Astrocyte of the spinal cord (primary cell): ENCODE measurements at places on chromosomes 4 and X.

DNA sequence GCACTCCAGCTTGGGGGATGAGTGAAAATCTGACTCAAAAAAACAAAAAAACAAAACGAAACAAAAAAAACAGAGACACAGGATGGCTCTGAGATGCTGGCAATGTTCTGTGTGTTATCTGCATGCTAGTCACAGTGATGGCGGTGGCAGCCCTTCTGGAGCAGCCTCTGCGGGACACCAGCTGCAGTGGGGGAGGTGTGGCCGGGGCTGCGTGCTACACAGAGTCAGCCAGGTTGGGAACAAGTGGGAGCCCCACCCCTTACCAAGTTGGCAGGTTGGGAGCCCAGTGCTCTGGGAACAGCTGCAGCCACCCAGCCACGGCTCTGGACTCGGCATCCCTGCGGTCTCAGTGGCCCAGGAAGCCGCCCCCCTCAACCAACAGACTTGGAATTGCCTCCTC, 206.5 kb upstream of the ZFP42 start:
- DNase-seq: no peak

- no peak for DNase-seq
Observed at GRCh38 chr4:151993521-151993920, 232.7 kb upstream of the GATB start.

GRCh38 chr4:140901736-140902336, 145.7 kb upstream of the TBC1D9 start:
- DNase-seq: no peak

DNA sequence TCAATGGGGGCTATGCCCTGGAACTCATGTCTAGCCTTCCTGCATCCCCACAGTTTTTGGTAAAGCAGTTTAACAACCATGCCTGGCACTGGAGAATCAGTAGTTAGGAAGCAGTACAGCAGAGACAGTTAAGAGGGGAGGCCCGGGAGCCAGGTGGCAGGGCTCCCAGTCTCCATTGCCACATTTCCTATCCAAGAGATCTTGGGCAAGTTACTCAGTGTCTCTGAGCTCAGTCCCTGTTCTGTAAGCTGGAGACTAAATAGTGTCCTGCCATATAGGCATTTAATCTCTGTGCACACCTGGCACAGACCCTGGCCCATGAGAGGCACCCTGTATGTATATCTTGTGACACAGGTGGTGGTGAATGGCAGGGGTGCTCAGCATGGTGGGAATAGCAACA, 156.1 kb upstream of the EOLA2 start:
- DNase-seq: no peak

GRCh38 chrX:48617542-48618340, 20.4 kb downstream of the WDR13 start:
- DNase-seq: peak; percentile 45

- DNase-seq: peak; percentile 75
Observed at GRCh38 chr4:6720202-6720699, 4.3 kb downstream of the BLOC1S4 start.

DNA sequence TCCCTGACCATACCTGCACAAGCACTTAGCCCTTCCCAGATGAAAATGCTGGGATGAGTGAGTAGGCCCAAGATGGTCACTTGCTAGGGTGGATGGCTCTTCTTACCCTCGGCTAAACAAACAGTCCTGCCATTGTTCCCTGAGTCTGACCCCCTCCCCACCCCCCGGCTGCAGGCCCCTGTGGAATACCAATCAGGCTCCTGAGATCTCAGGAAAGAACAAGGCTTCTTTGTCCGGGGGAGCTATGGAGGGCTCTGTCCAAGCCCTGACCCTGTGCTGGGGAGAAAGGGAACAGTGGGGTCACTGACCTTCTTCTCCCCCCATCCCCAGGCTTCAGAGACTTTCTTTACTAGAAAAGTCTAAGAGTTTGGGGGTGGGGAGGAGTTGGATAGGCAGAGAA, 6.0 kb downstream of the PLP1 start:
- DNase-seq: no peak

GRCh38 chrX:107451731-107452130, 2.3 kb downstream of the FRMPD3 start:
- no peak for DNase-seq

GRCh38 chr4:53854991-53855568, 209.3 kb downstream of the CHIC2 start:
- DNase-seq: peak; percentile 40

DNA sequence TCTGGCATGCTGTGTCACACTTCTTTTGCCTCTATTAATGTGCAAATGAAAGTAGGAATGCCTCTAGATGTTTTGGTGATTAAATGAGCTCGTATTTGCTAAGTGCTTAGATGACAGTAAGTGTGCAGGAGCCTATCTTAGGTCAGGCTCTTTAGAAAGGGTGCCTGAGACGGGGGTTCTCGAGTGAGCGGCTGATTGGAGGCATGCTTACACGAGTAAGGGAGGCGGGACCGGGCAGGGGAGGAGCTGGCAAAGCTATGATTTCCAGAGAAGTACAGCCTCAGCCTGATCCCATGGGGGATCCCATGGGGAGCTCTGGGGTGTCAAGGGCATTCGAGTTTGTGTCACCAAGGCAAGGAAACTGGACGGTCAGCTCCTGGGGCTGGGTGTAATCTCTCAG, 44.8 kb downstream of the CLDN34 start:
- DNase-seq: no peak

DNA sequence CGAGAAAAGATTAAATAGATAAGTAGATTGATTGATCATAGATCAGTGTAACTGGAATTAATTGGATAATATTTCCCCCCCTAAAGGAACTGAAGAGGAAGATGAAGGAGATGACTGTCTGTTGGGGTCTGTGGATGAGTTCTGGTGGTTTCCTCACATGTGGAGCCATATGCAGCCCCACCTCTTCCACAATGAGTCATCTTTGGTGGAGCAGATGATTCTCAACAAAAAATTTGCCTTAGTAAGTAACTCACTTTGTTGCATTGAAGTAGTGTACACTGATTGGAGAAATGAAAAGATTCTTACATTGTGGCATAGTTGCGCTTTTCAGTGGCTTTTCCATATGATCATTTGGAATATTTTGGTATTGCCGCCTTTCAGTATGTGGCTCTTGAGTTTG, 80.4 kb downstream of the NDST3 start:
- DNase-seq: peak; percentile 17

- DNase-seq: peak; percentile 32
Observed at GRCh38 chr4:15161439-15161838, 159.2 kb downstream of the CPEB2 start.

DNA sequence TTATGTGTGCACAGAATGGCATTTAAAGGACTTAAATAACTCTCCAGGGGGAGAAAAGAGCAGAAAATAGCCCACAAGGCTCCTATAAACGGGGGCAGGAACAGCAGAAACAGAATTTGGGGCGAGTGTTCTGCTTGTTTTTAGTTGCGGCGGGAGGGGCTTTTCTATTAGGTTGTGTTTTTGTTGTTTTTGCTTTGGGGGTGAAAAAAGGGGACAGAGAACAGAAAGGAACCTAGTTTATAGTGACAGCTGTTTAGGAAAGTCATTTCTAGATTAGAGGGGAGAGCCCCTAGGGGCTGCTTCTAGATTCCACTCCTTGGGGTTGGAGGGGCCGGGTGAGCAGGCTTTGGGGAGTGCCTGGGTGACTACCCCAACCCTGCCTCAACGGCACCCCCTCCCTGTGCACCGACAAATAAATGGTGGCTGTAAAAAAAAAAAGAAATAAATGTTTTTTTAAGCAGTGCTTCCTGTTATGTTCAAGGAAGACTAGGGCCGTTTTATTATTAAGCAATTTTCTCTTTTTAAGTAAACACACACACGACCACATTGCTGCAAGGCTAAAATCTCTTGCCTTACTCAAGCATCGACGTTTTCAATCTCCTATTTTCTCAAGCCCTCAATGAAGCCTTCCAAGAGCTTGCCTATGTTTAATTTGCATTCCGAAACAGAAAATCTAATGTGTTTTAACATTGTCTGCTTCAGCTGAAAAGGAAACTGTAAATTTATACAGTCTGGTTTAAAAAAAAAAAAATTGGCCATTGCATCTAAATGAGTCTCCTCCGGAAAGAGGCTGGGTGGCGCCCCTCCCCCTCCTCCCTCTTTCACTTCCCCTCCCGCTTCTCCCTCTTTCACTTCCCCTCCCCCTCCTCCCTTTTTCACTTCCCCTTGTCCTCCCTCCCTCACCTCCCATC, 123.3 kb upstream of the TBL1X start:
- peak; percentile 55 for DNase-seq

GRCh38 chr4:109407027-109407737, 26.4 kb upstream of the SEC24B start:
- no peak for DNase-seq

DNA sequence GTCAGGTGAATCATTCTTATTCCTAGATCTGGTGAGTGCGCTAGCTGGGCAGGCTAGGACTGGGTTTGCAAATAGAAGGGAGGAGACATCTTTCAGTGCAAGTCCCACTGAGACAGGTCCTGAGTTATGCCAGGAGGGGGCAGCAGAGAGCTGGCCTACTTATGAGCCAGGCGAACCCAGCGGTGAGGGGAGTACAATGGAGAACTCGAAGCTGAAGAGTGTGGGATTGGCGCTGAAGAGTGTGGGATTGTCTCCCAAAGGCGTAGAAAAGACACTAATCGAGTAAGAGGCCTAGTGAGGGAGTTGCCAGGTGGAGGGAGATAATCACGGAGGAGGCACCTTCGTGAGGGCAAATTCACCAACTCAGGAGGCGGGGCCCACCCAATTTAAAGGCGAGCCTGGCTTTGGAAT, 91.7 kb upstream of the CXorf66 start:
- peak; percentile 74 for DNase-seq

DNA sequence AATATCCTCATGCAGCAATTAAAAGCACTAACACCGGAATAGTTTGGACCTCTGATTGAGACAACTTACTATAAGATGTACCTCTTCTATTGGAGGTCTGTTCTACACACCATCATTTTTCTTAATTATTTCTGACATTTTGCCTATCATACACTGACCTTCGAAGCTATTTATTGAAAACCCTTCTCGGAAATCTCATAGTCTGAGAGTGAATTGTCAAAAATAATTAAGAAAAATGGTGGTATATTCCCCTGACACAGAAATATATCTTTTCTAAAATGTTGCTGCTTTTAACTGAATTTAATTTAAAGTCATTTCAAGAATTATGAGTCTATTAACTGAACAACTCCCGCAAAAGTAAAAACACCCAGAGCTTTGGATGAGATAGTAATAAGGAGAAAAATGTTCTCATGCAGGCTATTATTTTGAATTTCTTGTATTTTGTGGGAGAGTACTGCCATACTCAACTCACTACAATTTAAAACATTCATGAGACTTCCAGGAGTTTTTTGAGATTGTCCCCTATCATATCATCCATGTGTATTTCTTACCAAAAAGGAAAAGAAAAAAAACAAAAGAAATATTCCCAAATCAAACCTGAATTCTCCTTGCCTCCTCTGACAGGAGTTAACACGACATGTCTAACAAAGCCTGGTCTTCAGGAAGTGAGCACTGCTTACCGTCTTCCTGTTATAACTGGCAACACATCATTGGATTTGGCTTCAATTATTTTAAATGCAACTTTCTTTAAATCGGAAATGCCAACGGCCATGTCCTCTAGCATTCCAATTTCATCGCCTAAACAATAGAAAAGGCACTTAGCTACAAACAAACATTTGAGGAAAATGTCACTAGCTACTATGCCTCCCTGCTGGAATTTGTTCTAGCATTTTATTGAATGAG, 485.3 kb downstream of the IL15 start:
- no peak for DNase-seq

GRCh38 chr4:110520886-110521285, 44.9 kb downstream of the ENPEP start:
- DNase-seq: no peak

GRCh38 chrX:130874751-130875150, 28.3 kb downstream of the ENOX2 start:
- peak; percentile 26 for DNase-seq

GRCh38 chr4:88792821-88793220, 95.2 kb upstream of the NAP1L5 start:
- DNase-seq: peak; percentile 48

DNA sequence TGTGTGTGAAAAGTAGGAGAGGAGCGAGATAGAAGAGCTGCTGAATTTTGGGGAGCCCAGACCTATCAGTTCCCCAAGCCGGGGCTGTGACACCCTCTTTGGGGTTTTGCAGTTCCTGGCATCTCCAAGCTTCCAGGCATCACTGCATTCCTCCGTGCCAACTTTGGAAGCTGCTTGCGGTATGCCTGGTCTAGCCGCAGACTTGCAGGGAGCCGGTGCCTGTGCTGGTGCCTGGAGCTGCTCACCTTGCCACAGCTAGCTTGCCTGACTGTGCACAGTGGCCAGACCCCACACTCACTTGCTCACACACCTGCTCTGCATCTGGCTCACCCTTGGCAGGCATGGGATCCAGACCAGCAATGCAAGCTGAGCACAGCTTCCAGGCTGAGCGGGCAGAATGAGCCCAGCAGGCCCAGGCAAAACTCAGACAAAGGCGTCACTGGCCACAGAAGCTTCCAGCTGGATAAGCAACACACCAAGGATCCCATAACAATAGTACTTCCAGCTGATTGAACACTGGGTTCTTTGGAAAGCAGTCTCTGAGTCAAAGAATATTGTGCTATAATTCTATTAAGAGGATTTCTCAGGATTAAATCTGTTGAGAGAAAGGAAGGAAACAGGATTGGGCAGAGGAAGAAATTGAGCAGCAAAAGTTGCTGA, 390.9 kb downstream of the TEX13C start:
- DNase-seq: no peak

- DNase-seq: peak; percentile 58
Observed at GRCh38 chrX:356385-357034, 30.2 kb downstream of the PPP2R3B start.

DNA sequence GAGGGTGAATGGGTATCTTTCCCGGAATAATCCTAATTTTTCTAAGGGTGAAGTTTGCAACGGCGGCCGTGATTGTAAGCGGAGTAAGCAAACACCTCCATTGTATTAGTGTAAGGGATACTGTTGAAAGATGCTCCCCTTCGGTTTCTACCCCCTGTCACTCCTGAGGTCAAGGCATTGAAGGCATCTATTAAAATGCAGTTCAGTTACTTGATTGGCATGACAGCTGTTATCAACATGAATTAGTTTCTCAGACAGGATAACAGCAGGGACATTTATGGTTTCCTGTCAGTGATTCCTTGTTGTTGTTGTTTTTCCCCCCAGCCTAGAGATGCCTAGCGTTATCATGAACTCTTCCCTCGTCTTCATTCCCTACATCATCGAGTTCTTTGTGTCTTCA, 552 bp downstream of the SLC25A14 start:
- DNase-seq: no peak

DNA sequence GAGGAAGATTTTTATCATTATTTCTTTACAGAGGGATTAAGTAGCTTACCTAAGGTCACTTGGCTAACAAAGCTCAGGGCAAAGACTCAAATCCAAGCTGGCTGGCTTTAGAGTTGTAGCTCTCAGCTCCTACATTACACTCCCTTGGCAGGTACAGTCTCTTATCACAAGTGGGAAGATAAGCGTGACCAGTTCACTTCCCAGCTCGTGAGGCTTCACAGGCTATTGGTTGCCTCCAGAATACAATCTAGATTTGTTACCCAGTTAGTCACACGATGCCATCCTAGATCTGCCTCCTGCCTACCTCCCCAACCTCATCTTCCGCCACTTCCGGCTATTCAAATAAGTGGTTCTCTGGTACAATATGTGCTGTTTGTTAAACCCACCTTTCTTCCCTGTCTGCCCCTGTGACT, 3.7 kb downstream of the MMRN1 start:
- no peak for DNase-seq

- DNase-seq: no peak
Observed at GRCh38 chr4:128168701-128169100, 107.6 kb downstream of the LARP1B start.
